Activated CD8-positive, alpha-beta T cell treated with anti-CD3 and anti-CD28 coated beads, Interleukin-2, amount 10 ng/mL, durations not matched to agents 7 days and 5 days (primary cell): ENCODE measurements at places on chromosomes 12 and 14. TPM values are rescaled to one million over a fixed set of nuclear protein-coding genes. Genes with fewer than 3 reads are reported as not detected.

The MAP3K9 gene
- 6.7 TPM for total RNA-seq

DNA sequence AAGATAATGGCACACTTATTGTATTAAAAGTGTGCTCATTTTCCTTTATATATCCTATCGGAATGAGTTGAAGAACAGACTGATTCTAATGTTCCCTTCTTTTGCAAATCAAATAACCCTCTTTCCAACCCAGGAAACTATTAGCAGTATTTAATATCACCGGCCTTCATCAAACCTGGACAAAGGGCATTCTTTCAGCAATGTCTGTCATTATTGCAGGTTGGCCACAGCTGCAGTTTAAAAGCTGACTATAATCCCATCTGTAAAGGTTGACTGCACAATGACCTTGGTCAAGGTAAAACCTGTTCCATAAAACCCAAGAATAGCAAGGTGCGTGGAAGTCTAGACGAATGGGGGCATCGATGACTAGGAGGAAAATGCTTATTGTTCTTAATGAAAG, 472.3 kb upstream of the SOX5 start:
- DNase-seq = no peak
- peaks cover 8% of the 10 kb centered on the region for H3K4me1 ChIP-seq
- no peaks in the 10 kb centered on the region for H3K36me3 ChIP-seq
- no peak overlapping the region for H3K4me3 ChIP-seq
- no peak overlapping the region for H3K27ac ChIP-seq
- peaks cover 2% of the 10 kb centered on the region for H3K27me3 ChIP-seq

- no peaks in the 10 kb centered on the region for H3K36me3 ChIP-seq
- H3K27me3 ChIP-seq = peaks cover 18% of the 10 kb centered on the region
- no peak overlapping the region for H3K4me3 ChIP-seq
- H3K27ac ChIP-seq = no peak overlapping the region
- DNase-seq = no peak
- peaks cover under 1% of the 10 kb centered on the region for H3K4me1 ChIP-seq
These were observed 54.4 kb upstream of the RIMBP2 start for GRCh38 chr12:130770413-130771028.

The KITLG gene
- total RNA-seq = not detected

The DCD gene
- total RNA-seq = not detected
